ENCODE measurements at places on chromosomes 2 and 18.

GRCh38 chr18:23226930-23227725 is 91.8 kb downstream of the CABLES1 start:
- DNase-seq: no peak

DNA sequence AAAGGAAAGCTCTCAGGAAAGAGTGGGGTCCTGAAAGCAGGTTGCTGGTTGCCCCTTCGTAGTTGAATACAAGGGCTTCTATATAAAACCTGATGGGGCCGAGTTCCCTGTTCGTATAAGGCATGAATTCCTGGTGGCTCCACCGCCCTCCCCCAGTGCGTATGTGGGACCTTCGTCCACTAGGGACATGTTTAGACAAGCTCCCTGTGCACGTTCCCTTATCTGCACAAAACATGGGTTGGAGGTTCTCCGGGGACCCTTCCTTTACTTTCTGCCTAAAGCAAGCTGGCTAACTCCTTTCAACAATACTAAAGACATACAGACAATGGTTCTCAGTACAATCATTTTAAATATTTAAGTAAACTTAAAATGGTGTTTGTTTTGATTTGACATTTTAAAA is 8.0 kb downstream of the CLUL1 start:
- no peak for DNase-seq

DNA sequence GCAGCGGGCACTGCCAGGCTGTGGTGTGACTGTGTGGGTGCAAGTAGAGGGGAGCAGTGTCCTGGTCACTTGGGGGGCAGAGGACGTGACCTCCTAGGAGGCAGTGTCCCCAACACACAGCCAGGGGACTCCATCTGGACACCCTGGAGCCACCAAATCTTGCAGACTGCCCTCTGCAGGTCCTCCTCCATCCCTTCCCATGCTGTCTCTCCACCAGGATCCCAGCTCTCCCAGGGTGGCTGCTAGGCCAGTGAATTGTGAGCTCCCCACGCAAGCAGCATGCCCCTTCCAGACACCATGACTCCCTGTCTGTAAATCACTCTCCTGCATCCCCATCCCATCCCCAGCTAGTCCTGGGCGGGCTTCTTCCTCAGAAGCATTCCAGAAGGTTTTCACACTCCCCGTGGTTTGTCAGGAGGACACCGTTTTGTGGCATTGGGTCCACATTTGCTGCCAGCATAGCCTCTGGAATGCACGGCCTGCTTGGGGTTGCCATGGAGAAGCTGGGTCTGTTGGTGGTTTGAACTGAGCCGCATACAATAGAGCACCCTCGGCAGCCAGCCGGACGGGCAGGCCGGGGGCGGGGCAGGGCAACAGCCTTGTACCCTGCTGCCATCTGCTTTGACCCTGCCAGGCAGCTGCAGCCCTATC is 210.7 kb downstream of the KLHL29 start:
- no peak for DNase-seq

DNA sequence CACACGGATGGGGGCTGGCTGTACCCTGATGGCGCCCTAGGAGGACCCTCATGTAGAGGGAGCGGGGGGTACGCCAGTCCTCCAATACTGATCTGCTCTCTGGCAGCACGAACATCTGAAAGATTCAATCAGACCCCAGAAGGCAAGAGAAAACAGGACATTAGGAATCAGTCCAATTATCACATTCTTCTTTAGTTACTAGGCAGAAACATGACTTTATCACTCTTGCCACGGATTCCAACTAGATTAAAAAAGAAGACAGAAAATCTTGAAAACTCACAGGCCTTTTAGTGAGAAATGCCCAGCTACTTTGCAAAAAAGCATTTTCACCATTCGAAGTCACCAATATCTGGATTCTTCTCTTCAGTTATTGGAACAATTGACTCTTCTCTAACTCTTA is 68.4 kb downstream of the ID2 start:
- DNase-seq: no peak

DNA sequence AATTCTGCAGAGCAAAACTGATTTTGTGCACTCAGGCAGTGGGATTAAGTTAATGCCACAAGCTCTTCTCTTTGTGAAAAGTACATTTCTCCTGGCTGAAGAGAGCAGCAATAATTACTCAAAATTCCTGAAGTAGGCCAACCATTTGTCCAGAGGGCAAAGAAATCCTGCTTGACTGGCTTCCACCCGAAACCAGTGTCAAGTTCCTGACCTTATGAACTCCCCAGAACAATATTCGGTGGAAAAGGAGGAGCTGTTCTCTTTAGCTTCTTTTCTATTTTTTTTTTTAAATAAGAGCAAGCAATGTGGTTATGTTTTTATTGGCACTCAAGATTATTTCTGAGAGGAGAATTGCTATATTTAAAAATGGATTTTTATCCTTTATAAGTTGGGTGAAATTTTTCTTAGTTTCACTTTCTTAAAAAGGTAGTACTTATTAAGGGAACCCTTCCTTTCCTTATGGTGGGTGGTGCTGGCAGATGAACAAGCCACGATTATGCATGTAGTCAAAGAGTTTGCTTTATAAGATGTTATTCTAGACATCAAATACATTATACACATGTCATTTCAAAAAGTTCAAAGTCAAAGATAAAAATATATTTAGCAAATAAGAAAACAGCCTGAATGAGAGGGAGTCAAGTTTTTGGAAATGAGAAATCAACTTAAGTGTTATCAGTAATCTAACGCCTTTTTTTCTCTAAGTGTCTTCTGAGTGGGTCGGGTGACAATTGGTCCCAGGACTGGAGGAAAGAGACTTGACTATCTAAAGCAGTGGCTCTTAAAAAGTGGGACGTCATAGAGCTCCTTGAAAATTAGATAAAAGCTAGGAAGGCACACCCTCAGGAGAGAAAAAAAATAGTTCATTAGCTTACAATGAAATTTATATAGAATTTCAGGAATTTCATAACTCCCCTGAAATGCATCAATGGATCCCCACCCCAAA is 194.5 kb downstream of the IKZF2 start:
- no peak for DNase-seq

- DNase-seq: no peak
These were observed 120.2 kb downstream of the INHBB start for GRCh38 chr2:120465989-120466703.

DNA sequence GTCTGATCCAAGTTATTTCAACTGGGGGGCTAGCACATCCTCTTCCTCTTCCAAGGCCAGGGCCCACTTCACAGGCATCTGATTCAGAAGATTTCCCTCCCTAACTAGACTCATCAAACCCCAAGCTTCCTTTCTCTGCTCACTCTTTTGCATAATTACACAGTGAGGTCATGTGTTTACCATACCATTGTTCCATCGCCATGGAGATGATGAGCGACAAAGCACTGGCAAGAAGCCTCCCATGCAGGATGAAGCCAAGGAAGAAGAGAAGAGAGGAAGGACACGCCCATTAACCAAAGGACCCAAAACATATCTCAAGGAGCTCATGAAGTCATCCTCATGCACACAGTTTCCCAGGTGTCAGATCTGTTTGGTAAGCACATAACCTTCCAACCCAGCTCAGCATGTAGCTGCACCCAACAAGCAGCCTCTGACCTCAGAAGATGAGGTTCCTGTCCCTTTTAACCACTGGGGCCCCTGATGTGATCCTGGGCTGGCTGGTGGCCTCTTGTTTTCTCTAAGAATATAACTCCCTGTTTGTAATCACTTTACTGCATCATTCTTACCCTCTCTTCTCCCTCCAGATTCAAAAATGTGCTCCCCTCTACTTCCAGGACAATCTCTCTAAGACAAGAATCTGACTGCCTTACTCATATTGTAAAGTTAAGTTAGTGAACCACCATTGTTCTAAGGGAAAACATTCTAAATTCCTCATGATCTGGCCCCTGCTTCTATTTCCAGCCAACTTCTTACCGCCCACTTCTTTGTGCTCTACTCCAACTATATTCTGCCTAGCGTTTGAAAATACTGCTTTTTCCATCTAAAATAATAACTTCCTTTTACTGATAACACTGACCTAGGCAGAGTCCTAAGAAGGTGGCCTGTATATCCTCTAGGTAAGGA is 190.1 kb downstream of the TTC32 start:
- no peak for DNase-seq

- peak; percentile 34 for DNase-seq
These were observed 34.8 kb upstream of the NEUROD1 start for GRCh38 chr2:181715033-181715630.

- DNase-seq: no peak
These were observed 64.0 kb upstream of the PMAIP1 start for GRCh38 chr18:59835605-59836379.

- no peak for DNase-seq
These were observed 695.3 kb upstream of the ZNF804A start for GRCh38 chr2:183903026-183903425.

DNA sequence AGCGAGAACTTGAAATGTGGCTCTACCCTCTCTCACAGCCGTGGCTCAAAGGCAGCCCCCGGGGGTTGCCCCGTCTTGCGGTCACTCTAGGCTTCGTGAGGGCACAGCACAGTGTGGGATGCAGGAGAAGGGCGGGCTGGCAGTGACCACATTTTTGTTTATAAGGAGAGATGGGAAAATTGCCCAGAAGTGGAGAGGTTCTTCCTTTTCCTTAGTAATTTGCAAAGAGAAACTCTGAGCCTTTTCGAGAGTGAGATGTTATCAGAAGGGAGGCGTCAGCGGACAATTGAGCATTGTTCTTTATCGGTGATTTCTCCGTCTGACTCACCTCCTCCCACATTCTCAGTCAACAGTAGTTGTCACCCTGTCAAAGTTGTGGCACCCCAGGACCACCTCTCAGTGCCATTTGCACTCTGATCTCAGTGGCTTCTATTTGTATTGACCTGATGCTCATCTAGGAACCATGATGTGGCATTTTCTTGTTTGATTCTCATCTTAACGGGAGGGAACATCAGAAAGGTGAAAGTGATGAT is 89.6 kb downstream of the ACAA2 start:
- no peak for DNase-seq

GRCh38 chr18:35122586-35123224 is 81.5 kb downstream of the MAPRE2 start:
- no peak for DNase-seq

DNA sequence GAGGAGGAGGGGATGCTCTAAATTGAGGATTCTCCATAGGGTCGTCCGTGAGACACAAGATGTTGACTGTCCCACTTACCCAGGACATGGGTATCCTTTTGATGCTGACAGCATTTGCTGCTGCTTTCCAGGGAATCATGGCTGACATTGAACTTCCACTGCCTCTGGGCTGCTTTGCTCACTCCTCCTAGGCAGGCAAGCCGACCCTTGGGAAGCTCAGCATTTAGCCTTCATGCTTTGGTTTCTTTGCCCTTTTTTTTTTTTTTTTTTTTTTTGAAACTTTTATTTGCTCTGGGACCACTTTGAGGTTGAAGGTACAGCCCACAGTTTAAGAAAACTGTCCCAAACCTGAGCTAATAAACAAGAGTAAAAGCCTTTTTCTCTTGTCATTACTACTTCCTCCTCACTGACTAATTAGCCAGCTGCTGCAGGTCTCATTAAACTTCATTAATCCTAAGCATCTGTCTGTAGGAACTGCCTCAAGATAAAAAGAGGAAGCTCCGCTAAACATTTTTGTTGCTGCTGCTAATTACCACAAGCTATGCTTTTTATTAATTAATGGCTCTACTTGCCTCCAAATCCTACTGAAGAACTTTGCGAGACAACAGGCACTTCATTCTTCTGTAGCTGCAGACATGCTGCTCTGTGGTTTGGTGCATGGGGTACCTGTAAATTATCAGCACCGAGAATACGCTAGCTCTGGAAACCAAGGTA is 125.4 kb downstream of the SPTBN1 start:
- DNase-seq: no peak

- no peak for DNase-seq
These were observed 118.1 kb upstream of the ZNF521 start for GRCh38 chr18:25470062-25470461.

GRCh38 chr2:161713706-161714105 is 89.5 kb downstream of the SLC4A10 start:
- no peak for DNase-seq

GRCh38 chr2:49005261-49005660 is 149.1 kb downstream of the FSHR start:
- no peak for DNase-seq

GRCh38 chr2:121284463-121285449 is at the start of gene TFCP2L1:
TSS of gene TFCP2L1 (minus strand) at chr2:121285202. CDS start at chr2:121285109, 93 bp downstream.
- DNase-seq: no peak

- no peak for DNase-seq
These were observed 10.2 kb downstream of the USP37 start for GRCh38 chr2:218557941-218558340.

GRCh38 chr2:16482460-16482859 is 183.2 kb downstream of the CYRIA start:
- no peak for DNase-seq

- no peak for DNase-seq
These were observed 42.2 kb downstream of the METTL4 start for GRCh38 chr18:2529154-2529553.

DNA sequence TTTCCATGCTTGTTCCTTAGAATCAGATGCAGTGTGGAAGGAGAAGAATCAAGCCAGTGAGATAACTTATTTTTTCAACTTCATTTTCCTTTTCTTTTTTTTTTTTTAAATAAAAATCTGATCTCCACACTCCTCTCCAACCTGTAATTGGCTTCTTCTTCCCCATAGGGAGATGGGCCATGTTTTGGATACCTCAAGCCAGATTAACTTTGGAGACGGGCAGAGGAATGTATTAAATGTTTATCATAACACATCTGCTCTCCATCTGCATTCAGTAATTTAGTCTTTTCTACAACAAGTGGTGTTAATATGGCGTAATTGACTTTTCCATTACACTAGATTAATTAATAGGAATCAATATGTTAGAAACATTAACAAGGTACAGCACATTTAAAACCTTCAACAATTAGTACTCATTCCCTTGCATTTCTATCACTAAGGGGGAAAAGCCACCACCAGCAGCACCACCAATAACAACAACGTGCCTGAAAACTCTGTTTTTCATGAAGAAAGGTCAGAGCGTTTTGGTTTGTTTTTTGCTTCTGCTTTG is 244.1 kb downstream of the MYCN start:
- DNase-seq: no peak

- no peak for DNase-seq
These were observed 61.7 kb upstream of the MAP4K3 start for GRCh38 chr2:39498786-39499185.

DNA sequence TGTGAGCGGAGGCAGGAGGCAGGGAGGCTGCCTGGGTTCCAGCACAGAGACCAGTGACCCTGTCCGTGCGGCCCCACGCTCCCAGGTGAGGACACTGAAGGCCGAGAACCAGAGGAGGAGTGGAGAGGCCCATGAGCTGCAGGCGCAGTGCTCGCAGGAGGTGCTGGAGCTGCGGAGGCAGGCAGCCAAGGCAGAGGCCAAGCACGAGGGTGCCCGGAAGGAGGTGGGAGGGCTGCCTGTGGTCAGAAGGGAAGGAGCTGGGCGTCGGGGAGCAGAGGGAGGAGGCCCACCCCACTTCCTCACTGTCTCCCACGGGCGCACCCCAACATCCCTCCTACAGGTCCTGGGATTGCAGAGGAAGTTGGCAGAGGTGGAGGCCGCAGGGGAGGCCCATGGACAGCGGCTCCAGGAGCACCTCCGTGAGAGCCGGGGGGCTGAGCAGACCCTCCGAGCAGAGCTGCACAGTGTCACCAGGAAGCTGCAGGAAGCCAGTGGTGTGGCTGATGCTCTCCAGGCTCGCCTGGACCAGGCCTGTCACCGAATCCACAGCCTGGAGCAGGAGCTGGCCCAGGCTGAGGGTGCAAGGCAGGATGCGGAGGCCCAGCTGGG is 33.0 kb upstream of the SNED1 start:
- no peak for DNase-seq

Data from stimulated activated CD8-positive, alpha-beta memory T cell treated with anti-CD3 and anti-CD28 coated beads, Interleukin-2, amount 100 ng/mL, for 1 hour (primary cell).